Cardiac fibroblast (primary cell): ENCODE measurements at places on chromosomes 12 and 14.

GRCh38 chr12:104060791-104061190 is 3.5 kb upstream of the HCFC2 start:
- no peak for DNase-seq

DNA sequence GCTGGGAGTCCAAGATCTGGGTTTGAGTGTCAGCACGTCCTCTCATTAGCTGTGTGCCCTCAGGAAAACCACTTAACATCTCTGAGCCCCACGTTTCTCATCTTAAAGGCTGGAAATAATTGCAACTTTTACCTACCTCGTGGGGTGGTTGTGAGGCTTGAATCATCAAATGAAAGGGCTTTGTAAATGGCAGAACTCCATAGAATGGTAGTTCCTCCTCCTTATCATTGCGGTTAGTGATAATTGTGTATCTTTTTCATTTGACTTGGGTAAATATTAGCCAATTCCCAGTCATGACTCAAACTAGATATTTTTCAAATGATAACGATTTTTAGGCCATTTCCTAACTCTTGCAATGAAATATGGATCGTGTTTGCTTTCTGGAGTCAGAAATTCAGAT is 205.5 kb downstream of the CHST11 start:
- DNase-seq, result no peak

DNA sequence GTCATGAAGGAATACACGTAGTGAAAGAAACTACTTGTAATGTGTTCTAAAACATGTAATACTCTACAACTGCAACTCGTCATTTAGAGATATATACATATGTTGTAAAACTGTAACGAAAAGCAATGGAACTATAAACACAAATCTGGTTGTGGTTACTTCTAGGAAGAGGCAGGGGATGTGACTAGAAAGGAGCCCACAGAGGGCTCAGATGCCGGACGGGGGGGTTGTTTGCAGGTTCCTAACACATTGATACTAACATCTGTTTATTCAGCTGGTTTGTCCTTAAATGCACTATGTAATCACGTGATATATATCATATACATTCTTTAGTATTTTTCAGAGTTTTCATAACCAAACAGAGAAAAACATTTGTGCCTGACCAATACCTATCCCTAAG is 16.1 kb upstream of the ANHX start:
- DNase-seq, result no peak

- DNase-seq, result no peak
These were observed 32.4 kb downstream of the PIGH start for GRCh38 chr14:67567654-67568053.

GRCh38 chr14:55899531-55899930 is 218.7 kb upstream of the PELI2 start:
- no peak for DNase-seq

DNA sequence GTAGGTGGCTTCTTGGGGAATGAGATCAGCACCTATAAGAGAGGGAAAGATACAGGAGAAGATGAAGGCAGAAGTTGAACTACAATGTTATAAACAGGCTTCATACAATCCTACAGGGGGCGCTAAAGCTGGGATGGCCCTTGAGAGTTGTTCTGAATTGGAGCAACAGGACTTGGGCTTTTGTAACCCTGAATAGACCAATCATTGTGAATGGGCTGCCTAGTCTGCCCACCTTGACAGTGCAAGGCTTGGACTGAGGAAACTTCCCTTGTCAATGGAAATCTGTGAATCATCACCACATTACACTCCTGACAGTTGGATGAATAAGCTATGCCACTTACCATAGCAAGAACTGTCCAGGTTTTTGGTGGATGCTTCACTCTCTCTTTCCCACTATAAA is 306.1 kb downstream of the KCNC2 start:
- no peak for DNase-seq

GRCh38 chr12:23576372-23576771 is 373.1 kb downstream of the SOX5 start:
- DNase-seq, result no peak

GRCh38 chr14:63283884-63284248 is 34.9 kb downstream of the GPHB5 start:
- DNase-seq, result no peak

DNA sequence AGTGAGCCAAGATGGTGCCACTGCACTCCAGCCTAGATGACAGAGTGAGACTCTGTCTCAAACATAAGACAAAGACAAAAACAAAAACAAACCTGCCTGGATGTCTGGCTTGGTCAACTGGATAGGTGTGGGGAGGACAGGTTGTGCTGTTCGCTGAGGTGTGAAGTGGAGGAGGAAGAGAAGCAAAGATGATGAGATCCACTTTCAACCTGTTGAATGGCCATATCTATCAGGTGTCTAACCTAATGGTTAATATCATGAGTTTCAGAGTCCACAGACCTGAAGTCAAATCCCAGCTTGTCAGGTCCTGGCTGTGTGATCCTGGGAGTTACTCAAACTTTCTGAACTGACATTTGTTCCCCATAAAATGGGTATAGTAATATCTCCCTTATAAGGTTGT is 9.7 kb upstream of the CCDC177 start:
- no peak for DNase-seq

DNA sequence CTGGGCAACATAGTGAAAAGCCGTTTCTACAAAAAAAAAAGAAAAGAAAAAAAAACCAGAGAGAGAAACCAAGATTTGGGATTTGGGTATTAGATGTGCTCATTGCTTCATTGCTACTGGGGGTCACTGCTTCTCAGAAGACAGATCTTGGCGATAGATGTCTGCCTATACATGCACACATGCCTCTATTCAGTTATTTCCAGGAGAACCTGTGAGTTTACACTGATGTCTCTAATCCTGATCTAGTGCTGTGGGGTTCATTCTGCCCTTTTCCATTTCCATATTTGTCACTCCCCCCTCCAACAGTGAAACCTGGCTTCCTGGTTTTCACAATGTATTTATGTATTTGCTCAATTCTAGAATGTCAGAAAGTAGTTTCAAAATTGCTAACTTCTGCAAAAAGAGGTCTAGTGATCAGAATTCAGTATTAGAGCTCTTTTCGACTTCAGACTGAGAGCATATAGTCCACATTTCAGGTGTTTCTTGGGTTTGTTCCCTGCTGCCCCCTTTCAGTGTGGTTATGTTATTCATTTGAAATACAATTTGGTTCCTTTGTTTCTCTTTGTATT is 111.0 kb downstream of the SLC25A47 start:
- no peak for DNase-seq

DNA sequence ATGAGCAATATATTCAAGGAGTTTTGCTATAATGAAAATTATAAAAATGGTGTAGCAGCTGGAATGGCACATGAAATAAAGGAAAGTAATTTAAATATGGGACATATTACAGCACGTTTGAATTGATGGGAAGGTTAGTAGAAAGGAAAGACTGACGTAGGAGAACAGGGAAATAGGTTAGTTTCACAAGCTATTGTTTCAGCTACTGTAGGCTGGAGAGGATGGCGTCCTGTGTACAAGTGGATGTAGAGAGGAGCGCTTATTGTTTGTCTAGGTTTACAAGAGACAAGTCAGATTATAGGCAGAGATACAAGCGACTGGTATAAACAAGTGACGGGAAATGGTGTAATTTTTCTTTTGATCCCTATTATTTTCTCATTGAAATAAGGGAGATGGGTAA is 431.2 kb upstream of the PDE3A start:
- no peak for DNase-seq

GRCh38 chr12:27244689-27245488 is 803 bp downstream of the STK38L start:
- DNase-seq, result peak; percentile 67

DNA sequence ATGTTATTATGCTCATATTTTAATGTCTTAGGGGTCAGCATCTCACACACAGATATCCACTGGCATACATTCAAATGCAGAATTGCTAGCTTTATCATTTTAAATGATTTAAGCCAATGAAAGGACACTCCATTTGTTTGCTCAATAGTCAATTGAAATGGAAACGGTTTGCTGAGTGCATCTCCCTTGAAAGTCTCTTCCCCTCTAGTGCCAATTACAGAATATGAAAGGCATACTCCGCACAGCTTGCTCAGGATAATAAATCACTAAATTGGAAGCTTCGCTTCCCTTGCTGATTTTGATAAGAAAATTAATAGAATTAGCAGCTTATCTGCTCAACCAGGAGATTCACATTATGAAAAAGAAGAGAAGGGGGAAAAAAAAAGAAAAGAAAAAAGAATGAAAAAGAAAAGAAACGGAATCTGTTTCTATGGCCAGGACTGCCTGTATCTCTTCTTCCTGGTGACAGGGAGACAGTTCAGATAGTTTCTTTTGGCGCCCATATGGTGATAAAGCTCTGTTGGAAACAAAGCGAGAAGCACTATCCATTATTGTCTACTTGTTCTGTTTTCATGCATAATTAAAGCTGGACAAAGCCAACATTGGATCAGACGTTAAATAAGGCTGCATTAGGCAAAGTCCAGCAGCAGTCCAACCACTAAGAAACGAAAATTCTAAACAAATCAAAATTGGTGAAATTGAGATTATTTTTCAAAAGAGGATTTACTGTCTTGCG is 225.0 kb downstream of the GXYLT1 start:
- DNase-seq, result no peak

DNA sequence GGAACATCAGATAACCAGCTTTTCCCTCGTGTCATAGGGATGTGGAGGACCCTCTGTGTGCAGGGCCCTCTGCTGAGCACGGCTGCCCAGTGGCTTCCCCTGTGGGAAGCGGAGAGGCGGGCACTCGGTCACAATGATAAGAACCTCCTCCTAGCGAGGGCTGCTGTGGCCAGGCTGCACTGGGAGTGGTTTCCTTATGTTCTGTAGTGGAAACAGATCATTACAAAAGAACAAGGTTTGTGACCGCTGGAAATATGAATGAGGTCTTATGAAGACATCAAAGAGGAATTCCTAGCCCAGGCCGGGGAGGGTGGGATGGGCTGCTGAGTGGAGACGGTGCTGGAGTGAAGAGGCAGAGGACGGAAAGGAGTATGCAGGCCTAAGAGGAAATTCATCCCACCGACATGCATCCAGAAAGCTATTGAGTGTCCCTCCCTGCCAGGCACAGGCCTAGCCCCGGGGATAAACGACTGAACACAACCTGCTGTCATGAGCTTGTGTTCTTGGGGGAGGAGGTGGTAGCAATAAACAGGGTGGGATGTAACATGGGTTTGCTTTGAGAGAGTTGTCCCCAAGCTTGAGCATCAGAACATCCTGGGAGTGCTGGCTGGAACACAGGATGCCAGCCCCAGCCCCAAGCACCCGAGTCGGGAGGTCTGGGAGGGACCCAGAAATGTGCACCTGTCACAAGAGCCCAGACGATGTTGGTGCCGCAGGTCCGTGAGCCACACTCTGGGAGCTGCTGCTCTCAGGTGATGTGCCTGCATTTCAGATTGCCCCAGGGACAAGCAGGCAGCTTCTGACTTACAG is 37.5 kb downstream of the FZD10 start:
- no peak for DNase-seq

DNA sequence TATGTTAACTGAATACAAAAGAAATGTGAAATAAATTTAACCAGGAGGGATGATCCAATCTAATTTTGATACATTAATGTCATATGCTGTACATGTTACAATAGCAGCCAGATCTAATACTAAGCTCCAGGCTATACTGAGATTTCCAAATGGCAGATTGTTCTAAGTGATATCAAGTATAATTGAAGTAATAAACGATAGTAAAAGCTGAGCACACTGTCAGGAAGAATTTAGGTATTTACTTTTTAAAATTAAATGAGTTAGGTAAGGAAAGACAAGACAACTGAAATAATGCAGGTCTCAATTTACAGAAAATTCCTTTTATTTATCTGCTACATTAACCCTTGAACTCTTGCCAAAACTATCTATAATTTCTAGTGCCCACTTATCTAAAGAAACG is 39.9 kb downstream of the INSM2 start:
- DNase-seq, result no peak

- DNase-seq, result no peak
These were observed 44.5 kb downstream of the DYNC1H1 start for GRCh38 chr14:102008891-102009290.

DNA sequence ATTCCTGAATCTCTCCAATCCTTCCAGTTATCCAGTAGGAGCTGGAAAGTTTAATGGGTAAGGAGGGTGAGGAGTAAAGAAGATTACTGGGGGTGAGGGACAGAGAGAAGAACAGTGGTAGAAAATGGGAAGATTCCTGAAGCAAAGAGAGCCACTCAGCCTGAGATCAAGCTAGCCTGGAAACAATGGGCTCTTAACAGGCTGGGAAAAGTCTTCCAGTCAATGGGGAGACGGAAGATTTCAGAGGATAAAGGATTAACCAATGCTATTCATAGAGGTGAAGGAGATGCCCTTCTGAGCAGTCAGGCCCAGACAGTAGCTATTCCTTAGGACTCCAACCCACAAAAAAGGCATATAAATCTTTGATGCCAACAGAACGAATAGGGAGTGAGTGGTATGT is 14.8 kb downstream of the GDF11 start:
- no peak for DNase-seq

DNA sequence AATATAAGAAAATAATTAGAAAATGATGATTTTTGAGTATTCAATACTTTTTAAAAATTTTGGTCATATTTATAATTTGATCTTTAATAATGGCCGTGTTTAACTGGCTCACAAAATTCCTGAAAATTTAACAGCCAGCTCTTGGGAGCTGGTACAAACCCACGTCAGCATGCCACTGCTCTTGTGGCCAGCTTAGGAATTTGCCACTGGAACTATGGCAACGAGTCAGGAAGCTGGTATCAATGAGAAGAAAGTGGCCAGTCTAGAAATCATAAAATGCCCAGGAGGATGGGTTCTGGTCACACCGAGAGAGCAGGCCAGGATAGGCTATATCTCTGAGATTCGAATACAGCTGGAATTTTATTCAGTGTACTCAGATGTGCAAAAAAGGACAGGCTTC is 72.2 kb upstream of the PLEKHG3 start:
- DNase-seq, result no peak

DNA sequence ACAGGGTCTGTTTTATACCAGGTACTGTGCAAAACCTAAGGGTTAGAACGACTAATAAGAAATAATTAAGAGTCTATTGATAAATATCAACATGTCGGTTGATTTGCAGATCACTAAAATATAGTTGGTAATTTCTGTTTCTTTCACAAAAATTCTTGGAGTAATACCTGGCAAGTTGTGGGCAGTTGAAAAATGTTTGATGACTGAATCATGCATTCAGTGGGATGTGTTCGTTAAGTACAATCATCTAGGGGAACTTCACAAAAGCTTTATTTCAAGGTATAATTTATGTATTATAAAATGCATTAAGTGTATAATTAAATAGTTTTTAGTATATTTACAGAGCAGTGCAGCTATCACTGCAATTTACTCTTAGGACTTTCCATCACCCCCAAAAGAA is 120.0 kb downstream of the KCNA5 start:
- no peak for DNase-seq

DNA sequence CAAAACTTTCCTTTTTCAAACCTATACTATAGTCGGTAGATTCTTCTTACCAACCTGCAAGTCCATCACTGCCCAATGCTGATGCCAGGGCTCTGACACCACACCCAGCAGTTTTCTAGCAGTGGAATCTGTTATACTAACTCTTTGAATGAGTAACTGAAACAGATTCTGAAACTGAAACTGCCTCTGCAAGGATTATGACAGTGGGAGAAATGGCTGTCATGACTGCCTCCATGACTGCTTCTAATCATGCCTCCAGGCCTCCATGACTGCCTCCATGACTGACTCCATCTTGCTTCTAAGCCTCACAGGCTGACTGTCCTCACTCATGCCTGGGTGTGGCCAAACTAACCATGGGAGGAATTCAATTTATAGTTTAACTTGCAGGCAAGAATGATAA is 29.4 kb upstream of the OXA1L start:
- no peak for DNase-seq
